NCI-H2171 (cell line): ENCODE measurements at places on chromosomes 7 and 10.

DNA sequence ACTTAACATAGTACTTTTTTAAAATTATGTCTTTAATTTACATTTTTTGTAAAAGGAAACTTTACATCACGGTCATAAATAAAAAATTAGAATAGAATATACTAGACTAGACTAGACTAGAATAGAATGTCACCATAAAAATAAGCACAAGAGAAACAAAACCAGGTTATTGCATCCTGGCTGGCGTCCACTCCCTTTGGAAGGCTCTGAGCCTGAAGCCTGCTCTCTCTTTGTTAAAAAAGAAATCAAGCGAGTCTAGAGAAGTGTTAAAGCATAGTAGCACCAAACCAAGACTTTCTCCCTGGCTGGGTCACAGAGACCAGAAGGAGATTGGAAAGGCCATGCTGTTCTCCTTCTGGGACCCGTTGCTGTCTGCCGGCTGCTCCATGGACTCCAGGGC lies 104.6 kb downstream of the C10orf105 start:
- no peak for DNase-seq

DNA sequence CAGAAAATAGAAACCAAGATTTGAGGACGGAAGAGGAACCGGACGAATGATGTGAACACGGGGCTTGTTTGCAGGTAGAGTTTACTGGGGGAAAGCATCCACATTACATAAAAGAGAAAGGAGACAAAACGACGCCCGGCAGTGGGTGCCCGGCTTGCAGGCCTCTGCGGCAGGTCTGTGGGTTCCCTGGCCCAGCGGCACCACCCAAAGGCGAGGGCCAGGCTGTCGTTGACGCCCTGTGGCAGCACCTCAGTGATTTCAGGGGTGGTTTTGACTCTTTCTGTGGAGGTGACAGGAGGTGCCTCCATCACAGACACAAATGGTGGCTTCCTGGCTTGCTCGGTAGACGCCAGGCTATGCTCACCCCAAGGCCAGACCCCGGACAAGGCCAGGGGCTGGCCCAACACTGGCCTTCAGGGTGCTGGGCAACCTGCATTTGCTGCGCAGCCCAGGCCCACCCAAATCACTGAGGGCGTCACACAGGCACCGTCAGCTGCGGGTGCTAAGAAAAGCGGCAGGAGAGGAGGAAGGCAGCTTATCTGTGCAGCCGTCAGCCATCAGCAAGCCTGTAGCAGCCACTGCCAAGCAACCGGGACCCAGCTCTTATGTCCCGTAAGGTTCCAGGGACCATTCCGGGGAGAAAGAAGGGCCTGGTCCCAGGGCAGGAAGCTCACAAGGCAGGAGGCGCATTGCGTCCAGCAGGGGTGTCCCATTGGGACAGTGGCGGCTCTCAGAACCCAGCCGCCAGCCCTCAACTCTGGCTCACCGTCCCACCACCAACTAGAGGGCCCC lies 230.3 kb downstream of the PTPRN2 start:
- DNase-seq: no peak

- no peak for DNase-seq
These were observed 455 bp downstream of the CUL2 start for GRCh38 chr10:35089611-35090161.

- no peak for DNase-seq
These were observed 31.2 kb downstream of the ARMH3 start for GRCh38 chr10:102024799-102025198.

DNA sequence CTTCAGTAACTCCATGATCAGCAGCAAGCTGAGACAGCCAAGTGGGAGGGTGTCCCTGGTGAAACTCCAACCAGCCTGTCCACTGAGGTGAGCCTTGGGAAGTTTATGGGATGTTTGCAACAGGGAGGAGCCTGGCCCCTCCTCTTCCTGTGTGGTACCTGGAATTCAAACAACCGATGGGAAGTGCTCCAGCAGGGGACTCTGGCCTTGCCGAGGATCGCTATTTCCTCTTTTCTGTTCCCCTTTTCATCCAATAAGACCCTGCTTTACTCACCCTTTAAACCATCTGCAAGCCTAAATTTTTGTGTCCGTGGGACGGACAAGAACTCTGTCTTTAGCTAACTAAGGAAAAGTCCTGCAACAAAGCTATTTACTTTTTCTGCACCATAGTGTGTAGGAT lies 491.1 kb upstream of the ZMIZ1 start:
- no peak for DNase-seq
